ENCODE measurements at places on chromosomes 1 and 21.

- no peak for DNase-seq
Observed at GRCh38 chr1:37189111-37189510, 154.8 kb upstream of the GRIK3 start.

DNA sequence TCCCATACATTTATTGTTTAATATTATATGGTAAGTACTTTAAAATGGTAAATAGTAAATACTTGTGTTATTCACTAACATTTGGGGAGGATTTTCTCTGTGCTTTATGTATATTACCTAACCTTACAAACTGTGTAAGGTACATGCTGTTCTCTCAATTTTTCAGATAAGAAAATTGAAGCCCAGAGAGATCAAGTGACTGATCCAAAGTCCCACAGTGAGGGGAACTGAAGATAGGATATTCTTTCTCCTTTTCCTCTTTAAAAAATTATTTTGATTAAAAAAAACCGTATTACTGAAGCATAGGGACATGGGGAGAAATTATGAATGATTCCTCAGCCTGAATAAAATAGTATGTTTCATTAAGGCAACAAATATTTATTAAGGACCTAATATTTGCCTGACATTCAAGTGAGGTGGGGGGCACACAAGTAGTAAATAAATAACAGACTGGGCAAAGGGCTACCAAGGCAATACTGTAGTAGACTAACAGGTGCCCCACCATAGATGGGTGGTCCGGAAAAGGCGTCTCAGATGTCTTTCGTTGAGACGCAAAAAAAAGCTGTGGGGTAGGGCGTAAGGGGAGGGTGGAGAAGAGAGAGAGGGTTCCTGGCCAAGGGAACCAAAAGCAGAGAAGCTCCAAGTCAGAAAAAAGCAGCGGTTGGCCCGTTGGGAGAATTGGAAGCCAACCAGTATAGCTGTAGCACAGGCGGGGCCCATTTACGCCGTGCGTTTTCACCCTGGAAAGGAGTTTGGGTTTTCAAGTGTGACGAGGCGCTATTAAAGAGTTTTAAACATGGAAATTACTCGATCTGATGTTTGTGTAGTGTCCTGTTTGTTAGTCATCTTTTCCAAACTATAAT, 944 bp upstream of the AGO3 start:
- DNase-seq = peak; percentile 65

GRCh38 chr1:224914292-224914900, 15.1 kb upstream of the DNAH14 start:
- no peak for DNase-seq

- DNase-seq = no peak
Observed at GRCh38 chr1:244207042-244207934, 156.2 kb downstream of the ZBTB18 start.

GRCh38 chr1:211985556-211986264, 49.6 kb downstream of the INTS7 start:
- DNase-seq = no peak

- no peak for DNase-seq
Observed at GRCh38 chr1:103250441-103250861, 142.1 kb upstream of the COL11A1 start.

- no peak for DNase-seq
Observed at GRCh38 chr1:22643381-22643780, at the start of gene C1QC. C1QC (plus strand) TSS chr1:22643633; CDS start chr1:22644024, 391 bp downstream.

GRCh38 chr1:157442065-157442464, 110.2 kb downstream of the FCRL5 start:
- DNase-seq = no peak

DNA sequence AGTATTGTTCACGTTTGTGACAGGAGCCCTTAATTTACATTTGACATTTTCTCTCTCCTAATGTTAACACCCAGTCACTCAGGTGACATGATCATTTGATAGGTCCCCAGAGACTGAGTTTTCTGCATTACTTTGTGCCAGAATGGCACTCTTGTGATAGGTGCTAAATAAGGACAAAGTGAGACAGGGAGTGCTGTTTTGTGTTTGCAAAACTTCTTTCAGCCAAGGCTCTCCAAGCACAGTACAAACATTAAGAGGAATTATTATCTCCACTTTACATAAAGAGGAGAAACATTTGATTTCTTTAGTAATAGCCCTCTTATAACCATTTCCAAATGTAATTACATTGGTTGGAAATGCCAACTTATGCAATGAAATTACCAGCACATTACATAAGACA, 355.2 kb downstream of the NTNG1 start:
- no peak for DNase-seq

GRCh38 chr1:217181176-217181746, 449.6 kb downstream of the GPATCH2 start:
- no peak for DNase-seq

GRCh38 chr1:30597711-30598110, 125.7 kb downstream of the MATN1 start:
- DNase-seq = no peak

- no peak for DNase-seq
Observed at GRCh38 chr1:153774780-153775457, at the start of gene SLC27A3. SLC27A3 (plus strand) TSS chr1:153775407; CDS start chr1:153775498, 91 bp downstream.

DNA sequence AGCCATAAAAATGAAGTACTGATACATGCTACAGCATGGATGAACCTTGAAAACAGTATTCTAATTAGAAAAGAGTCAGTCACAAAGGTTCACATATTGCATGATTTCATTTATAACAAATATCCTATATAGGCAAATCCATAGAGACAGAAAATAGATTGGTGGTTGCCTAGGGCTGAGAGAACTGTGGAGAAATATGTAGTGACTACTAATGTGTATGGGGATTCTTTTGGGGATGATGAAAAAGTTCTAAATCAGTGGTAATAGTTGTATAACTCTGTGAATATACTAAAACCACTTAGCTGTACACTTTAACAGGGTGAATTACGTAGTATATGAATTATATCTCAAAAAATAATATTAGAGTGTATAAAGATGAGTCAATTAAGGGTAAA, 45.8 kb downstream of the RNF115 start:
- no peak for DNase-seq

GRCh38 chr1:89254658-89255287, 17.9 kb downstream of the GBP5 start:
- DNase-seq = no peak

DNA sequence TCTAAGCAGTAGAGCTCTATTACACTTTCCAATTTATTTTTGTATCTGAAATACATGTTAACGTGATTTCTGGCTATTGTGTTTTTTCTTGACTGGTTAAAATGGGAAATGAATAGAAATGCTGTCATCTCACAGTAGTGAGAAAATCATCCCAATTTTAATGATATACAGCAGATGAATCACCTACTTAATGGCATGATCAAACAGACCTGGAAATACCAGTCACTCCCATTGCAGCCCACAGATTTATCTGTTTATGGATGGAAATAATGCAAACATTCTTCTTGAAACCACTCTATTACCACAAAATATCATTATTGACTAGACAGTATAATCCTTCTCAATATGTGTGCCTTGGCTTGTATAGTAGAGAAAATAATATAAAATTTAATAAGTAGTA, 497.8 kb upstream of the ADAMTS5 start:
- DNase-seq = no peak

DNA sequence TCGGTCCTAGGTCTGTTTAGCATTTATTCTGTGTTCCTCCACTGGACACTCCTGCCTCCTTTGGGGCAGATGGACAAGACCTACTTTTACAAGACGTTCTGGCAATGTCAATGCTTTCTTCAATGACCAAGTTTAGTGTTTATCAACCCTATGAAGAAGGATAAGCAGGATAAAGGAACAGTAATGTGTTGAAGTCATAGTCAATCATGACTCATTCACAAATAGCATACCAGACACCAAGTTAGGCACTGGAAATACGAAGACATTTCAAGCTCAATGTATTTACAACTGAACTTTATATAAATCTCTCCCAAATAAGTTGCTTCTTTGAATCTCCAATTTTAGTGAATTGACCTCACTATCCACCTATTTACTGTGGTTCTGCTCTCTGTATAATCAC, 4.8 kb upstream of the SLC35D1 start:
- no peak for DNase-seq

- peak; percentile 60 for DNase-seq
Observed at GRCh38 chr1:6580119-6580592, 362 bp downstream of the ZBTB48 start.

DNA sequence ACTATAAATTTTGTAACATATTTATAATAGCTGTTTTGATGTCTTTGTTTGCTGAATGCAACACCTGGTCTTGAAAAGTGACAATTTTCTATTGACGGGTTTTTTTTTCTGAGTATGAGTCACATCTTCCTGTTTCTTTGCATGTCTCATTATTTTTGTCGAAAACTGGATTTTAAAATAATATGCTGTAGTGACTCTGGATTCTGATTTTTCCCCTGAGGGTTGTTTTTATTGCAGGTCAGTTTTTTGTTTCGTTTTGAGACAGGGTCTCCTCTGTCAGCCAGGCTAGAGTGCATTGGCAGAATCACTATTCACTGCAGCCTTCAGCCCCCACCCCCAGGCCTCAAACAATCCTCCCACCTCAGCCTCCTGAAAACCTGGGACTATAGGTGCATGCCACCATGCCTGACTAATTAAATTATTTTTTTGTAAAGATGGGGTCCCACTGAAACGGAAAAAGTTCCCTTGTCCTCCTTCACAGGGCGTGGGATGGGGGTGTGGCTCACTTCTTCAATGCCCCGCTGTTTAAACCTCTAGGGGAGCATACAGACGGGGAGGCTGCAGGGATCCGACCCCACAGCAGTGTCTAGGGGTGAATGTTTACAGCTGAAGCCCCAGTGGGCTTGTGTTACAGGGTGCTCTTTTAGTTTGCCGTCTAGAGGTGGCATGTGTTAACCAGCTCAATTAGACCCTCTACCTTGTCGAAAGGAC, 11.3 kb upstream of the PPIE start:
- no peak for DNase-seq

GRCh38 chr1:33331444-33332356, 10.8 kb upstream of the A3GALT2 start:
- DNase-seq = no peak

- DNase-seq = no peak
Observed at GRCh38 chr1:6234502-6235295, 1.1 kb downstream of the ICMT start.

- DNase-seq = no peak
Observed at GRCh38 chr1:27153927-27154358, 982 bp downstream of the SLC9A1 start.

DNA sequence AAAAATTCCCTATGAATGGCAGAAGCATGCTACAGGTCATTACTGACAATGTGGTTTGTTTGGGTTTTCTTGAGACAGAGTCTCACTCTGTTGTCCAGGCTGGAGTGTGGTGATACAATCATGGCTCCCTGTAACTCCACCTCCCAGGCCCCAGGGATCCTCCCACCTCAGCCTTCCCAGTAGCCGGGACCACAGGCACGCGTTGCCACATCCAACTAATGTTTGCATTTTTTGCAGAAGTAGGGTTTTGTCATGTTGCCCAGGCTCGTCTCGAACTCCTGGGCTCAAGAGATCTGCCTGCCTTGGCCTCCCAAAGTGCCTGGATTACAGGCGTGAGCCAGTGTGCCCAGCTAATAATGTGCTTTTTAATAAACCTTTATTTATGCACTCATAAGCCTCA, 259.1 kb downstream of the NFIA start:
- no peak for DNase-seq

GRCh38 chr1:173857363-173857917, 10.3 kb downstream of the GAS5 start:
- DNase-seq = no peak

DNA sequence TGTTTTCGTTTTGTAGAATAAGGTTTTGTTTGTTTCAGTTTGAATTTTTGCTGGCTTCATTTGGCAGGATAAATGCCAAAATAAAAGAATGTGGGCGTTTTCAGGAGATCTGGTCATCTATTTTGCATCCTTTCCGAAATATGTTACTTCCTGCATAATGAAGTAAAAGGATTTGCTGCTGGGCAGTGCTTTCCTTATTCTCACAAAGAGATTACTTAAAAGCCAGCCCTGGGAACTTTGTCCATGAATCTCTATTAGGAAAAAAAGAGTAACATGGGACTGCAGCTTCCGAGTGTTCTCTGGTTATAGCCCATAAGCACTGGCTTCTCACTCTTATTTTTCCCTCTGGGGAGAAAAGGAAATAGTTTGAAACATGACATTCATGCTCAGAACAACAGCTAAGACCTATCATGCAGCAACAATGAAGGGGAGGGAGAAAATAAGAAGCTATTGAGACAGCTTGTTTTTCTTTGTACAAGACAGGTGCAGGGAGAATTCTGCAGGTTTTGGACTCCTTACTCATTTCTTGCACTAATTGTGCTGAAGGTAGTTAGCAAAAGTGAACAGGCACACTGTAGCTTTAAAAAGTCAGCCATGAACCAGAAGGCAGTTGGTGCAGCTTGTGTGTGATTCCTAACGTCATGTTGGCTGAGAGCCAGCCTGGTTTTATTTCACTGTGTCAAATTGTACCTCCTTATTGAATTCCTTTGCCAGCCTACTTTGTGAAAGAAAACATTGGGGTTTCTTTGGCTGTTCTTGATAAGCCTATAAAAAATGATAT, at the start of gene SAMD13:
Gene SAMD13 (plus strand): TSS at position 705 of the 781 bp plus-strand sequence. CDS start 1,527 bp downstream, outside the sequence.
- peak; percentile 70 for DNase-seq

DNA sequence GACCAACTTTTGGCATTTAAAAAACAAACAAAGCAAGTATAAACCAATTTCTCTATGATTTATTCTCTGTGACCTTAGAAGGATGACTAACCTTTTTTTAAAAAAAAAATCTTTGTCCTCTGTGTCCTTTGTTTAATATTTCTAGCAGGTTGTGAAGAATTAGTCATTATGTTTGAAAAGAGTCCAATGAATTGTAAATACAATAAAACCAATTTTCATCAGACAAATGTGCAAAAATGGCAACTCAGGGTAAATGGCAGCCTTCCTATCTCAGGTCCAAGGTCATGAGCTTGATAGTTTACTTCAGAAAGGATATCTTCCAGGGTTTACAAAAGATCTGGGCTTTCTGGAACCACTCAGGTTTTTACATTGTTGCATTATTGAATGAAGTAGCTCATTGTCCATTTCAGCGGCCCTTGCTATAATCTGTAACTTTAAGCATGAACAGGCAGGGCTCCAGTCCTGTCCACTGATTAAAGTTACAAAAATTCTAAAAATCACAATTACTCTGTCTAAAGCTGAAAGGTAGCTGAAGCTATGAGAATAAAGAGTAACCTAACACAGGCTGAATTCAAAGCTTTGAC, 11.7 kb upstream of the MAP3K21 start:
- DNase-seq = no peak

DNA sequence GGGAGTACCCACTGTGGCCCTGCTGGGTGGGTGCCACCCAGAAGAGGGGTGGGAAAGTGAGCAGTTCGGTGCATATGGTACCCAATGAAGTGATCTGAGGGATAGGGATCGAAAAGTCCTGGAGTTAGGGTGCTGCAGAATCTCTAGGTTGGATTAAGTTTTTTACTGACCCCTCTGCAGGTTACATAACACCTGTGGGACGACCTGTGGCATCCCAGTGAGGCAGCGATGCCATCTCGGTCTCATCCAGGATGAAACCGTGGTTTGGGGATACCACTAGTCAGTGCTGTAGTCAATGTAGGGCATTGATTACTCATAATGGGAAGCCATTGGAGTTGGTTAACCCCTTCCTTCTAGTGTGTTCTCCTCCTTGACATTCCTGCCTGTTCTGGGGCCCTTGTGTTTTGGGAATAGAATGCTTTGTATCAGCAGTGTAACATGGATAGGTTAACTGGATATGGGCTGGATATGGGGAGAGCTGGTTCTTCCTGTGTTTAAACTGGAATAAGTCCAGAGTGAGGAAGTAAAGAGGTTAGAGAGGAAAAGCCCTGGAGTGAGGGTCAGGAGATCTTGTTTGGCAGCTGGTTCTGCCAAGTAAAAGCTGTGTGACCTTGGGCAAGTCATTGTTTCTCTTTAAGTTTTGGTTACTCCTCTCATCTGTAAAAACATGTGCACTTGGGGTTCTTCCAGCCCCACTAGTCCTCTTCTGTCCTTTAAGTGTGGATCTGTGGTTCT, 42.8 kb upstream of the ATF3 start:
- DNase-seq = no peak

- no peak for DNase-seq
Observed at GRCh38 chr1:197914510-197914909, 2.7 kb upstream of the LHX9 start.

Measured in KBM-7 (cell line).